ENCODE measurements at places on chromosomes 7 and 10. TPM values are rescaled to one million over a fixed set of nuclear protein-coding genes. Genes with fewer than 3 reads are reported as not detected.

- DNase-seq, result peak; percentile 90
Observed at GRCh38 chr10:5873515-5873995, 16.1 kb downstream of the ANKRD16 start.

GRCh38 chr7:17497136-17497535 lies 198.7 kb downstream of the AHR start:
- DNase-seq, result no peak

The EBF3 gene
- not detected for polyA plus RNA-seq

GRCh38 chr7:6628045-6628444 lies 9.1 kb upstream of the ZNF316 start:
- DNase-seq, result no peak

DNA sequence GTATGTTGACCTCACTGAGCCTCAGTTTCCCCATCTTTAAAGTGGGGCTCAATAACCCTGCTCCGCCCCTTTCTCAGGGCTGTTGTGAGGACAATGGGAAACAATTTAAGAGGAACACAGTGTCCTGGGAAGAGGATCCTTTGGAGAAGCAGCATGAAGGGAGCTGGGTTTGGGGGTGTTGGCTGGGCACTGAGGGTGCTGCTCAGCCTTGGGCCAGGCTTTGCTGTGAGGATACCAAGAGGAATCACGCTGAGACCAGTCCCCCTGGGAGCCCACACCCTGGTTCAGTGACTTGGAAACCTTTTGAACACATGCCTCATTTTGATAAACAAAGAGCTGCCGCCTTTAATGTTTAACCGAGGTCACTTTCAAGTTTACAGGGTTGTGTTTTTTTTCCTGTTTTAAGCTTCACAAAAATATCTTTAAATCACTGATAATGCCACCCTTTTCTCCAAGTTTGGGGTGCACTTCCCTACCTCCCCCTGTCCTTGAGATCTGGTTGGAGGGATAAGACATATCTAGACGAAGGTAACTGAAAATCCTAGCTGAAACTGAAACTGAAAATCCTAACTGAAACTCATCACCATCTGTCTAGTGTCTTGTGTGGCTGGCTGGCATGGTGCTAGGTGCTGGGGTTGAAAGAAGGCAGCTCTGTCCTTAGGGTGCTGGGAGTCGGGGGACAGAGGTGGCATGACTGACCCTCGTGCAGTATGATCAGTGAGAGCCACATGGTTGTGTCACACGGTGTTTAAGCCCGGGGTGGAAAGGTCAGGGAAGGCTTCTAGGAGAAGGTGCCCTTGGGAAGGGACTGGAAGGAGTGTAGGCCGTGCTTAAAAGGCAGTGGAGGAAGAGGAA lies 27.7 kb downstream of the ZNF775 start:
- peak; percentile 87 for DNase-seq

The SOSTDC1 gene
- polyA plus RNA-seq, result not detected

DNA sequence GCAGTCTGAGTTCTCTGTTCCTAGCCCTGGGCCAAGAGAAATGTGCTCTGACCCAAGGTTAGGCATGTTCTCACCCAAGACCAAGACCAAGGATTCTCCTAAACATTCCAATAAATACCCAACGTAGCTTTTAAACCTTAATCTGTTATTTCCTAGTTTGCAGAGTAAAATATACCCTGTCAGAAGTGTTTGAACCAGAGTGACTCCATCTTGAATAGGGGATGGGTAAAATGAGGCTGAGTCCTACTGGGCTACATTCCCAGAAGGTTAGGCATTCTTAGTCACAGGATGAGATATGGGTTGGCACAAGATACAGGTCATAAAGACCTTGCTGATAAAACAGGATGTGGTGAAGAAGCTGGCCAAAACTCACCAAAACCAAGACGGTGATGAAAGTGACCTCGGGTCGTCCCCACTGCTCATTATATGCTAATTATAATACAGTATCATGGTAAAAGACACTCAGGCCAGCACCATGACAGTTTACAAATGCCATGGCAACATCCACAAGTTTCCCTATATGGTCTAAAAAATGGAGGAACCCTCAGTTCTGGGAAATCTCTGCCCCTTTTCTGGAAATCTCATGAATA lies 27.7 kb downstream of the PLXNA4 start:
- DNase-seq, result no peak

GRCh38 chr10:119162452-119163092 lies 2.9 kb downstream of the SFXN4 start:
- DNase-seq, result no peak

- no peak for DNase-seq
Observed at GRCh38 chr10:114566064-114566463, 92.0 kb downstream of the ABLIM1 start.

- no peak for DNase-seq
Observed at GRCh38 chr10:58776568-58777318, 264.1 kb downstream of the BICC1 start.

DNA sequence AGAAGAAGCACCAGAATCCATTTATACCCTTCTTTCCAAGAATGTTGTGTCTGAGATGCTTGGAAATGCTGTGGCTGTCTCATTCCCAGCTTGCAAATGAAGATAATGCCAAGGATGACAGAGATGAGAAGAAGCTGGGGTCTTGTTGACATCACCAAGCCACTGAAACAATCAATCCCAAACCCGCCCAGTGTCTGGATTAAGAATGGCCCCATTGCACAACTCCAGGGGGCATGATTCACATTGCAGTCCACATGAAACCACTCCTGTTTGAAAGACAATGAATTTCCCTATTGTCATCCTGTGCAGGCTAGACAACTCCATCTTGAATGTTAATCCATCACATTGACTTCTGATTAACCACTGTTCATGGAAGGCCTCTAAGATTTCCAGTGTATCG lies 28.6 kb downstream of the SORBS1 start:
- DNase-seq, result no peak

- no peak for DNase-seq
Observed at GRCh38 chr10:4343873-4344272, 482.1 kb upstream of the AKR1E2 start.

- DNase-seq, result no peak
Observed at GRCh38 chr10:119159332-119159731, 6.2 kb downstream of the SFXN4 start.

DNA sequence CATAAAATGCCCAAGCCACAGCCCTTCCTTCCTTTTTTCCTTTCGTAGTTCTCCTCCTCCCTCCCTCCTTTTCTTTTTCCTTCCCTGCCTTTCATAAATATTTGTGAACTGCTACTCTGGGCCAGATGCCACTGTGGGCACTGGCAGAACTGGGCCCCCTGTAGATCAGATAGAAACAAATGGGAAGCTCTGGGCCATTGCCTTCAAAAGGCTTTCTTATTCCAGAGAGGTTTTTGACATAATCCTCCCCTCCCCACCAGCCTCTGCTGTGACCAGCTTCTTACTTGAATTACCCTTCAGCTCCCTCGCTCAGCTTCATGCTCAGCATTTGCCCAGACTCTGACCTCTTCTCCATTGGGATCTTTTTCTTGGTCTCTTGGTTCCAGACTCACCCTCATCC lies 886.8 kb downstream of the LRMDA start:
- no peak for DNase-seq

- DNase-seq, result no peak
Observed at GRCh38 chr10:81920213-81920829, 45.3 kb downstream of the NRG3 start.

DNA sequence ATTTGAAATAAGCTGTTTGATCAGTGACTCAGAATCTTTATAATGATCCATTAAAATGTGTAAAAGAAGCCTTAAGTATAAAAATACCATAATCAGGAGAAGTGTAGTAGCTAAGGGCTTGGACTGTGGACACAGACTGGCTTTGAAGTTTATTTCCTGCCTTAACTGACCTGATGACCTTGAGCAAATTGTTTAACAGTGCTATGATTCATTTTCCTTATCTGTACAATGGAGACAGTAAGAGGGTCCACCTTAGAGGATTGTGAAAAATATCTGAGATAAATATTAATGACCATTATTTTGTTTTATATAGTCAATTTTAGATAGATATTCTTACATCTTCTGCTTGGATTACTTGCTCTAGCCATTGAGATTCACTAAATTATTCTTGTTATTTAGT lies 13.3 kb upstream of the RPA3 start:
- DNase-seq, result no peak

DNA sequence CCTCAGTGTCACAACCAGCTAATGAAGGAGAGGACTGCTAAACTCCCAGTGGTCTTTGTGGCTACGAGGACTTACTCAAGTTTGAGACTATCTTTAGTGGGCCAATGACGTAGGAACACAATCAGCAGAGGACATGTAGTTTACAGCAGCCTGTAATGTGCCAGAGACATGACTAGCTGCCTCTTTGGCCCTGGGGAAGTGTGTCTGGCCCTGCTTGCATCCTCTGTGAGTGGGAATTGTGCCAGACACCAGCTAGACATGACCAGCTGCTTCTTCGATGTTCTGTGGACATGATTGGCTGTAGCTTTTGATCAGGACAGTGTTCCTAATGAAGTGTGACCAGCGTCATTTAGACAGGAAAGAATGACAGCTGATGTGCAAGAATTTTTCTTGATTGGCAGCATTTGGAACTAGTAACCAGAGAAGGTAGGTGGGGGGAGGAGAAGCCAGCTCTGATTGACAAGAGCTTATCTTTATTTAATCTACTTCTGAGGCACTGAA lies 141.7 kb downstream of the AUTS2 start:
- DNase-seq, result peak; percentile 41

The PIP4K2A gene
- 29.5 TPM for polyA plus RNA-seq

DNA sequence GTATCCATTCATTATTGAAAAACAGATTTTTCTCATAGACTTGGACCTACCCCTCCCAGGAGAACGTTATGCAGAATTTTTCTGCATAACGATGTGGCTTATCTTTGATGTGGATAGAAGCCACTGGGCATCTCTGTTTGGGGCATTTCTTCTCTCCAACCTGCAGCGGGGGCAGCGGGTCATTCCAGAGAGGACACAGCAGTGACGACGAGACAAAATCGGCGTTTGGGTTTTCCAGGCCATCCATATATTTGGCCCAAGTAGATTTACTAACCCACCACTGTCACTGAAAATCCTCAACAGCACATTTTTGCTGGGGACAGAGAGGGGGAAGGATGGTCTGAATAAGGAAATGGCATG lies 299.3 kb upstream of the PITRM1 start:
- no peak for DNase-seq

The INPP5A gene
- 9.3 TPM for polyA plus RNA-seq

- no peak for DNase-seq
Observed at GRCh38 chr10:15841696-15842095, 18.6 kb downstream of the MINDY3 start.

DNA sequence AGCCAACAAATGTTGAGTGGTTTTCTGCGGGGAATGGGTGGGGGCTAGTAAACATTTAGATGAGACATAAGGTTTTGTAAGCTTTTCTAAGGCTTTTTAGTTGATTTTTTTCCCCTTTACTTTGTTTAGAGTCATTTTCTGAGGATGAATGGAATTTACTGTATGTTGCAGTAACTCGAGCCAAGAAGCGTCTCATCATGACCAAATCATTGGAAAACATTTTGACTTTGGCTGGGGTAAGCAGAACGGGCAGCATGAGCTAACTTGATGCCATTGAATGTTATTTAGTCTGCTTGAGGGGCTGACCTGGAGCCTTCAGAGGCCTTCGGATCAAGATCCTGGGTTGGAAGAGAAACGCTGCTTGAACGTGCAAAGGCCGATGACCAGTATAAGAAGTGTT lies 37.3 kb downstream of the FBH1 start:
- DNase-seq, result no peak

- no peak for DNase-seq
Observed at GRCh38 chr7:134297489-134297888, 19.2 kb downstream of the SLC35B4 start.

GRCh38 chr10:7417103-7417623 lies 6.3 kb upstream of the SFMBT2 start:
- DNase-seq, result peak; percentile 66

DNA sequence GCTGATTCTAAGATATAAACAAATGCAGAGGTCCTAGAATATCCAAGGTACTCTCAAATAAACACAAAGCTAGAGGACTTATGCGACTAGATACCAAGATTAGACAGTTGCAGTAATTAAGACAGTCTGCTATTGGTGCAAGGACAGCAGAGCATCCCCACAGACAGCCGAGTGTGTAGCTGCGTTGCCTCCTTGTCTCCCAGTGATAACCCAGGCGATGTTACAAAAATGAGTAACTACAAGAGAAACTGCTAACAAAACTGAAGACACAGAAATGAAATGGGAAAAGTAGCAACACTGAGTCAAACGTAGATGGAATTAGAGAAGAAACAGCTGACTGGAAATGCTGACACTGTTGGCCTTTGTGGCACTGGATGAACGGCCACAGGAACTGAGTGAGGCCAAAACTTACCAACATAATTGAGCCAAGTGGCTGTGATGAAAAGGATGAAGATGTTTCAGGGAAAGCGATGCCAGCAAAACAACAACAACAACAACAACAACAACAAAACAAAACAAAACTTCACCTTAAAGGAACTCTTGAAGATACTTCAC lies 54.3 kb downstream of the BAIAP2L1 start:
- DNase-seq, result no peak

GRCh38 chr10:122508021-122508420 lies 46.7 kb downstream of the HTRA1 start:
- no peak for DNase-seq

DNA sequence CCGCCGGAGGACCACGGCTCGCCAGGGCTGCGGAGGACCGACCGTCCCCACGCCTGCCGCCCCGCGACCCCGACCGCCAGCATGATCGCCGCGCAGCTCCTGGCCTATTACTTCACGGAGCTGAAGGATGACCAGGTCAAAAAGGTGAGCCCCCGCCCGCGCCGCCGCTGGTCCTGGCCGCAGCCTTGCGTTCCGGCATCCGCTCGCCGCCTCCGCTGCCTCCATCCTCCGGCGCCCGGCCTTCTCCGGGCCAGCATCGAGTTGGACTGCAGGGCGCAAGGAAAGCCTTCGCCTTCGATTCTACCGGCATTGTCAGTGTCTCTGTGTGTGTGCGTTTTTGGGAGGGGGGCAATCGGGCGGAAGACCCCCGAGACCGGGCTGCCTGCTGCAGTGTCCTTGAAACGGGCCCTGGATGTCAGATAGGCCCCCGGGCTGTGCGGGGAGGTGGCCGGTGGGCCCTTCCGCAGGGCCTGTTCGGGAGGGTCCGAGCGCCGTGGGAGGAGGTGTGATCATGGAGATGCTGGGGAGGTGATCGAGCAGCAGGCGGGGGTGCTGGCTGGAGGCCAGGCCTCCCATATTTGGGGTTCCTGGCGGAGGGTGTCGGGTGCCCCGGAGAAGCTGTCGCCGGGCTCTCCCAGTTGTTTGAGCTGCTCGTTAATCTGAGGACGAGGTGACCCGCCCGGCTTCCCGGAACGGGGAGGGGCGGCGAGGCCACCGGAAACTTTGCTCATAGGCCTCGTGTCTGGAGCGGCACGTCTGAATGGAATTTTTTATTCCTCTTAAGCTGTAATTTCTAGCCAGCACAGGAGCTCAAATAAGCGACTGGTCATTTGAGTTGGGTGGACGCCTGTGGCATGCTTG lies 40.8 kb downstream of the HK1 start:
- DNase-seq, result peak; percentile 54

The SUGCT gene
- 0.19 TPM for polyA plus RNA-seq
